ENCODE measurements at places on chromosomes 11 and 22.

- DNase-seq = no peak
These were observed 5.3 kb upstream of the KCNQ1OT1 start for GRCh38 chr11:2704896-2705606.

GRCh38 chr11:65096926-65097325, 912 bp downstream of the VPS51 start:
- no peak for DNase-seq

DNA sequence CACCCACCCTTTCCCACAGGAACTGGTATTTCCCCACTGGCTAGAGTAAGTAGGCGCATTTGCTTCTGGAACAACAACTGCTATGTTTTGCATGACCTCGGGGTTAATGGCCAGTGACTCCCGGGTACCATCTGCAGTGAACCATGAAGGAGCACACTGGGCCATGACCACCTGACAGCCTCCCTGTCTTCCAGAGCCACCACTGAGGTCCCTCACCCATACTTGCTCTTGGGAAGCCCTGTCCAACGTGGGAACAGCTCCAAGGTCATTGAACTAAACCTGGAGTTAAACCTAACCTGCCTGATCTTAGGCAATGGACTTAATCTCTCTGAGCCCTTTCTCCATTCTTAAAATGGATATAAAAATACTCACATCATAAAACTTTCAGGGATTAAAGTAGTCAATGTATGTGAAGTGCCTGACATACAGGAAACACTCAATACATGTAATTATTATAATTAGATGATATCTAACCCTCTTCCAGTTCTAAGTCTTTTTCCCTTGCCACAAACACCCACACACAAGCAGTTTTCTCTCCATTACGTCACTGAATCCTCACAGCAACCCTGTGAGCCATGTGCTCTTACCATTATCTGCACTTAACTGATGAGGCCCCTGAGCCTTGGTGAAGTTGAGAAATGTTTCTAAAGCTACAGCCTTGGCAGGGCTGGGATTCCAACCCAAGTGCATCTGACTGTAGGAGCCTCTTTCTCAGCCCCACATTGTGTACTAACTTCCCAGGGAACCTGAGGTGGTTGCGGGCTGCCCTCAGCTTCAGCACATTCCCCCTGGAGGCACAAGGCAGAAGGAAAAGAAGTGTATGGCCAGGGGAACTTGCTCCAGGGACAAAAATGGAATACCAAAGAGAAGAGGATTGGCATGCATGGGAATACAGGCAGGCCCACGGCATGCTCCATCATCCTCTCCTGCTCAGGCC, 74.5 kb upstream of the NCAM1 start:
- no peak for DNase-seq

DNA sequence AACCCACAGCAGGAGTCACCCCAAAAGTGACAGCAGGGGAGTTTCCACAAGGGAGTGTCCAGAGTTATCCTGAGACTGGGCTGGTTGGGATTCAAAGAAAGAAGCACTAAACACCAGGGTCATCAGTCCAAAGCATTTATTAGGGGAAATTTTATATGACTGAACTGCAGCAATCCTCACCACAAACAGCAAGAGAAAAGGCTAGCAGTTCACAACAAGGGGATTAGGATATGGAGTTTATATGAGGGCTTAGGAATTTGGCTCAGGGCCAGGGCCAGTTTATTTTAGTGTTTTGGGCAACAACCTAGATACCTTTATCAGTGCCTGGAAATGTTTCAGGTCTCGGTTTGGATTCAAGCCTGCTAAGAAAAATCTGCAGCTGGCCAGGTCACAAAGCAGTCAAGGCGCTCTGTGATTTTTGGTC, 4.6 kb upstream of the TMEM126A start:
- DNase-seq = no peak

- no peak for DNase-seq
These were observed 192.8 kb upstream of the MTNR1B start for GRCh38 chr11:92776676-92777075.

- no peak for DNase-seq
These were observed 12.5 kb downstream of the PLET1 start for GRCh38 chr11:112248201-112248600.
